Pericardium fibroblast (primary cell): ENCODE measurements at places on chromosomes 4 and X. TPM values are rescaled to one million over a fixed set of nuclear protein-coding genes. Genes with fewer than 3 reads are reported as not detected.

The STPG2 gene
- total RNA-seq: not detected in 2 replicates

The ZNF157 gene
- total RNA-seq: not detected in 2 replicates

The FAM13A gene
- total RNA-seq: 10.5 and 21.2 TPM in 2 replicates

The RBMXL3 gene
- not detected in 2 replicates for total RNA-seq

The PDK3 gene
- 4.1 and 5.5 TPM in 2 replicates for total RNA-seq

The PRKG2 gene
- total RNA-seq: 4.3 and 5.8 TPM in 2 replicates

The HS3ST1 gene
- total RNA-seq: 0.12 TPM in 1 of 2 replicates, not detected in the other

The DDX53 gene
- not detected in 2 replicates for total RNA-seq

The NLGN4X gene
- total RNA-seq: 1.1 and 1.3 TPM in 2 replicates

The GALNT7 gene
- total RNA-seq: 6.9 and 8.8 TPM in 2 replicates

The BRCC3 gene
- total RNA-seq: 5.5 and 7.0 TPM in 2 replicates

The IL2 gene
- not detected in 2 replicates for total RNA-seq

The EXOC1L gene
- total RNA-seq: not detected in 2 replicates

The ADAM29 gene
- not detected in 2 replicates for total RNA-seq

The SATL1 gene
- total RNA-seq: not detected in 2 replicates

The PPP2R2C gene
- not detected in 2 replicates for total RNA-seq

The PCDH7 gene
- 32.2 and 64.8 TPM in 2 replicates for total RNA-seq

The WDFY3 gene
- 51.2 and 55.7 TPM in 2 replicates for total RNA-seq

The CFAP299 gene
- not detected in 2 replicates for total RNA-seq

The ERVMER34-1 gene
- total RNA-seq: 0.58 and 0.68 TPM in 2 replicates

The EGF gene
- not detected in 2 replicates for total RNA-seq

The KIT gene
- total RNA-seq: 0.82 and 1.2 TPM in 2 replicates

The SOD3 gene
- 44.2 and 82.9 TPM in 2 replicates for total RNA-seq

The ARHGAP6 gene
- 25.9 and 29.2 TPM in 2 replicates for total RNA-seq

The TLL1 gene
- under 0.01 and 0.12 TPM in 2 replicates for total RNA-seq

The SPIN4 gene
- 2.1 and 4.3 TPM in 2 replicates for total RNA-seq

The PAGE2 gene
- not detected in 2 replicates for total RNA-seq

The FGF2 gene
- total RNA-seq: 10.6 and 27.4 TPM in 2 replicates

The CXCL1 gene
- total RNA-seq: 7.8 and 39.3 TPM in 2 replicates
